ENCODE measurements at places on chromosomes 12 and 14.

DNA sequence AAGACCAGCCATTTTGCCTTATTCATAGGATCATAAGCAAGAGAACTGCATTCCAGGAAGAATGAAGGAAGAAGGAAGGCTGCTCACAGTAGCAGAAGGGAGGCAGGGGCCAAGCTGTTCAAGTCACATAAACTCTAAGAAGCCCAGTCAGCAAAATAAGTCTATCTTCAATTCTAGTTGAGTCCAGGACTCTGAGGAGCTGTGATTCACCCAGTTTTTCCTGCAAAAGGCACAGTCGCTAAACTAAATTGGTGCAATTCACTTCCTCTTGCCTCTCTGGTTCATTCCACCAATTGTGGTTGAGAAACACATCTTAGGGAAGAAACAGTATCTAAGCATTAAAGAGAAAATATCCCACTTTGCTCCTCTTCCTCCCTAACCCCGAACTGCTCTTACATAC lies 9.8 kb downstream of the ZNF641 start:
- DNase-seq = no peak

- no peak for DNase-seq
Measured at GRCh38 chr12:110846615-110847566, at the start of gene CCDC63. Gene CCDC63, plus strand, starts transcription at chr12:110846987. Its CDS starts 5,968 bp downstream, at chr12:110852955.

GRCh38 chr12:42129595-42130204 lies 15.0 kb downstream of the GXYLT1 start:
- no peak for DNase-seq

DNA sequence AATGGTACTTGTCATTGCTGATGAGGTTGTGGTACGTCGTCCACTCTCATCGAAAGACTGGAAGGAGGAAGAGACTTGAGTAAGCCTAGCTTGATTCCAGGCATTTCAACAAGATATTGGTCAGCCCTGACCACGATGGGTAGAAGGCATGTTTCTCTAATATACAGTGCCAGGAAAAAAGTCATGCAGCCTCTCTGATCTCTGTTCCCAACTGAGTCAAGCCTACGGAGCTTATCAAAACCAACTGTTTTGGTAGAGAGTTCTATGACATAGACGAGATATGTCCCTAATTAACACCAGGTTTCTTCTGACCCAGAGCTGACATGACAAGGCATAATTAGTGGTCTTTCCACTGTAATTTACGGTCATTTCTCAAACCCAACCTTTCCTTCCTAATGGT lies 58.5 kb downstream of the NIN start:
- no peak for DNase-seq

DNA sequence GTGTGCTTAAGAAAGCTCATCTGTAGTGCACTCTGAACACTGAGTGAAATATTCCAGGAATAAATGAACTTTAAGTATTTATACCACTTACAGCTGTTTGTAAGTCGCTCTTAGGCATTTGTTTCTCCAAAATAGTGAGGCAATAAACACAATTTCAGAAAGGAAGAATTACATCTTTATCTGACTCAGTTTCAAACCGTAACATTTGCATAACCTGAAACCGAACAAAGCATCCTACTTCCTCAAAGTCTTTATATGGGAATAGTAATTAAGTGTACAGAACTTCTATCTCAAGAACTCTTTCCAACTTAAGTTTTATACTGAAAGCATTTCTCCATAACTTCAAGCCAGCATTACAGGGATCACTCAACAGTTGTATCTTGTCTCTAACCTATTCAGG lies 58.4 kb downstream of the SOX5 start:
- DNase-seq = no peak
